Kidney glomerular epithelial cell (primary cell): ENCODE measurements at places on chromosomes 1 and 21.

DNA sequence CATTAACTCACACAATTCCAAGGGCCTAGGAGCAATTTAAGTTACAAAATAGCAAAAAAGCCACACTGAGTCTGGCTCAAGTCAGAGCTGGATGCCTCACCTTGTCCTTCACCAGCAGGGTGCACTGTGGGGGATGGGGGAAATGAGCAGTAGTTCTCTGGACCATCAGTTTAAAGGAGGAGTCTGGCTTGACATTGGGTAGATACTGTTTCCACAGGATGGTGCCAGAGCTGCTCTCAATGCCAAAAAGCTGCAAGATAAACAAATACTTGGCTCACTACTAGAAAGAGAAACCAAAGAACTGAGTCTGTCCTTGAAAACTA is 18.8 kb downstream of the EMC1 start:
- peak; percentile 22 for DNase-seq

- DNase-seq, result no peak
Measured at GRCh38 chr21:21003701-21004100, 5.5 kb downstream of the NCAM2 start.

GRCh38 chr1:204507317-204508105 is 8.7 kb upstream of the MDM4 start:
- no peak for DNase-seq

DNA sequence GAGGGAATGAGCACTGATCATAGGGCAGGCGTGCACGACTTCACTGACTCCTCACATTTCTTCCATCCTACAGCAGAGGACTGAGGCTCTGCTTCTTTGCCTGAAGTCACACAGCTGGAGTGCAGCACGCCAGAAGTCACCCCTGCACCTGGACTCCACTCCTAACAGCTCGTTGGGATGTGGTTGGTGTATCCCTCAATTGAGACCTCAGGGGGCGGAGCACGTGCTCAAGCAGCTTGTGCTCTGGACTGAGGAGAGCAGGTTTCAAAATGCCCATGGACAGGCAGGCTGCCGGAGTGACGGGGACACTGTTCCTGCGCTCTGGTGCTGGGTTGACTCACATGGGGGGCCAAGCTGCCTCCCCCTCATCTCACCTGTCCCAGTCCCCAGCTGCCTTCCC is 13.9 kb downstream of the CHIT1 start:
- DNase-seq, result no peak

GRCh38 chr1:44637702-44638411 is 36.4 kb downstream of the TMEM53 start:
- no peak for DNase-seq

DNA sequence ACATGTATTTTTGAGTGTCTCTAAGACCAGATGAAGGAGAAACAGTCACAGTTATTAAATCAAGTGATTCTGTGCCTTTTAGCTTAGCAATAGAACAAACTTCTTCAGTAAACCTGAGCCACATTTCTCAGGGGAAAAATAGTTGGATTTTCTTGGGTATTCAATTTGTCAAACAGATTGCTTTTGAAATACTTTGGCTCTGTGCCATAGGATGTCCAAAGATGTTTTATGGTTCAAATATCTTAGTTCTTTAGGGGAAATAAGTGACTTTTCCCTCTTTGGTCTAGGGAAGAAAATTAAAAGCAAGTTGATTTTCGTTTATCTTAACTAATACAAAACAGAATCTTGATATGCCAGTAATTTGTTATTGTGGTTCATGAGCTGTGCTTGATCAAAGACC is 125.9 kb downstream of the ATP5PO start:
- no peak for DNase-seq

GRCh38 chr1:45478121-45478814 is 12.7 kb downstream of the TESK2 start:
- no peak for DNase-seq

- DNase-seq, result no peak
Measured at GRCh38 chr1:105894006-105894405, 1162.5 kb upstream of the PRMT6 start.

DNA sequence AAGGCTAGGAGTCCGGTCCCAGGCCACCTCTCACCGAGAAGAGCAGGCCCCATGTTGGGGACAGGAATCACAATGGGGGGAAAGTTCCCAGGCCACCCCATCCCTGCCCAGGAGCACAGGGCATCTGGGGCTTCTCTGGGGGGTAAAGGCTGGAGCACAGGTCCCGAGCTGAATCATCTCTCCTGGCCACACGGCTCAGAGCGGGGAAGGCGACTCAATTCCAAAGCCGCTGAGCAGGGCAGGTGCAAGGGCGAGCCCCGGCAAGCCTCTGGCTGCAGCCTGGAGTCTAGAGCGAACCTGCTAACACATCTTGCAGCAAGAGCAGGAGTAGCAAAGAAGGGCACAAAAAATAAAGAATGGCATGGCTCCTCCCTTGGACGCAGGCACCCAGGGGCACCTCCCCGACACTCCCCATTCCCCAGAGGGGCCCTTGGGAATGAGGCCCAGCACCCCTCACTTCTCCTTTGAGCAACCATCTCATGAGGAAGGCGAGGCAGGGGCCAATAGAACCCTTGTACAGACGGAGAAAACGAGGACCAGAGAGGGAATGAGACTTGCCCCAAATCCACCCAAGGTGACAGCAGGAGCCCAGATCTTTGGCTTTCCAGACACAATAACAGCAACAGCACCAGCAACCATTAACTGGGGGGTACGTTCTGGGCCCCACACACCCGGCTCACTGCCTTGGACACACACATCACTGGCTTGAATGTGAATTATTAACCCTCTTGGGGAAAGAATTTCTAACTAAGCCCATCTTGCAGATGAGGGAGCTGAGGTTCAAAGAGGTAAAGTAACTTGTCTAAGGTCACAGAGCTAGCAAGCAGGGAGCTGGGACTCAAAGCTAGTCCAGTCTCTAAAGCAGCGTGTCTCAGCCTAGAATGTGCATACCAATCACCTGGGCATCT is 20.7 kb upstream of the ALDH4A1 start:
- no peak for DNase-seq

DNA sequence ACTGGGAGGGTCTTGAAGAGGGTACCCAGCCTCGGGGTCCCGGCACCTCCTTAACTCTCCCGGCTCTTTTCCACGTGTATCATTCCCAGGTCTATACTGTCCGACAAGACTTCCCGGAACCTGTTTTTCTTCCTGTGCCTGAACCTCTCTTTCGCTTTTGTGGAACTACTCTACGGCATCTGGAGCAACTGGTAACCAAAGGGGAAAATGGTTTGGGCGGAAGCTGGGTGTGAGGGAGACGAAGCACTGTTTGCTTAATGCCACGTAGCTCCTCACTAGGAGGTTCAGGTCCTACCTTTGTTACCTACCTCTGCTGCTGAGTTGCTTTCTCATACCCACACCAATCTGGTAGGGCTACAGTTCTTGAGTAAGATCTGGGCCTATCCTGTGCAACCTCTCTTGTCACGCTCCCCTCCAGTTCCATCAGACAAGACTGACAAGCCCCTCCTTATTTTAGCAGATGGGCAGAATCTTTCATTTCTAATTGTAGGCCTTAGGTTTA is 642 bp downstream of the SLC30A7 start:
- peak; percentile 38 for DNase-seq

GRCh38 chr21:27825035-27825434 is 858.1 kb upstream of the ADAMTS5 start:
- no peak for DNase-seq

DNA sequence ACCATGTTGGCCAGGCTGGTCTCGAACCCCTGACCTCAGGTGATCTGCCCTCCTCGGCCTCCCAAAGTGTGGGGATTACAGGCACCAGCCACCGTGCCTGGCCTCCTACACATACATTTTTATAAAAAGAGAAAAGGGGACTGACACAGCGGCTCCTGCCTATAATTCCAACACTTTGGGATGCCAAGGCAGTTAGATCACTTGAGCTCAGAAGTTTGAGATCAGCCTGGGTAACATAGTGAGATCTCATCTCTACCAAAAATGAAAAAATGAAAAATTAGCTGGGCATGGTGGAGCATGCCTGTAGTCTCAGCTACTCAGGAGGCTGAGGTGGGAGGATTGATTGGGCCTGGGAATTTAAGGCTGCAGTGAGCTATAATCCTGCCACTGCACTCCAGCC is 23.4 kb downstream of the ZNF281 start:
- no peak for DNase-seq

DNA sequence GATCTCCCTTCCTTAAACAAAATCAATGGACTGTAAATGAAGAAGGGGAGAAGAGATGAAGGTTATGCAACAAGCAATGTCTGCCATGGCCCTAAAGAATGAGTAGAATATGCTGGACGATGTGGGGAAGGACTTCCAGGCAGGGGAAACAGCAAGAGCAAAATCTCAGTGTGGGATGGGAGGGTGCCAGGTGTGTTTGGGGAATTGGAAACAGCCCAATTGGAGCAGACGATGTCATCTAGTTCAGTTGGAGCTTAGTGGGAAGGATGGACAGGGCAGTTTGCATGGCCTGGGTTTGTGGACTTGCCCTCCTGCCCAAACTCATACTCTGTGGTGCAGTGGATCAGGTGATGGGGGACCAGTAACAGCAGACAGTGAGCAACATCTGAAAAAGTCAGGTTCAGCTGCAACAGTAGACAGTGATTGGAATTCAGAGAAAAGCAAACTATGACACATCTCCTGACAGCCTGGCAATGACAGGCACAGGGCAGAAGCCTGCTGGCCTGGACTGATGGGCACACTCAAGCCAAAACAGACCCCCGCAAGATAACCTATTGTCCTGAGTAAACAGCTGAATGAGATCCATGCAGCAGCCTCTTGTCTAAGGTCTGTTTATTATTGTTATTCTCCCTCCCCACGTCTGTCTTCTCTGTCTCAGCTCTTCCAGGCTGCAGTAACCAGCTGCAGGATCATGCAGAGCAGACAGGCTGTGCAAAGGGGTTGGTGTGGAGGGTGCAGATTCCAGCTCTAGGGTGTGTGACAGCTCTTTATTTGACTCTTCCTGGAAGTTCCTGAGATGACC is 50.5 kb upstream of the PRELP start:
- DNase-seq, result no peak

- DNase-seq, result no peak
Measured at GRCh38 chr1:105137543-105138457, 1388.1 kb downstream of the AMY1C start.

- DNase-seq, result no peak
Measured at GRCh38 chr1:169018751-169019150, 87.7 kb upstream of the ATP1B1 start.

GRCh38 chr1:88877382-88877825 is 14.0 kb downstream of the GTF2B start:
- peak; percentile 31 for DNase-seq

- no peak for DNase-seq
Measured at GRCh38 chr1:82782599-82782998, 981.9 kb downstream of the ADGRL2 start.

DNA sequence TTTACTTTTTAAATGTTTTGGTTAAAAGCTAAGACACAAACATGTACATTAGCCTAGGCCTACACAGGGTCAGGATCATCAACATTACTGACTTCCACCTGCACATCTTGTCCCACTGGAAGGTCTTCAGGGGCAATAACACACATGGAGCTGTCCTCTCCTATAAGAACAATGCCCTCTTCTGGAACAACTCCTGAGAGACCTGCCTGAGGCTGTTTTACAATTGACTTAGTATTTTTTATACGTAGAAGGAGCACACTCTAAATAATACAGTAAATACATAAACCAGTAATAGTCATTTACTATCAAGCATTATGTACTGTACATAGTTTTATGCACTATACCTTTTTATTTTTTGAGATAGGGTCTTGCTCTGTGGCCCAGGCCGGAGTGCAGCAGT is 14.1 kb upstream of the MOB3C start:
- no peak for DNase-seq

DNA sequence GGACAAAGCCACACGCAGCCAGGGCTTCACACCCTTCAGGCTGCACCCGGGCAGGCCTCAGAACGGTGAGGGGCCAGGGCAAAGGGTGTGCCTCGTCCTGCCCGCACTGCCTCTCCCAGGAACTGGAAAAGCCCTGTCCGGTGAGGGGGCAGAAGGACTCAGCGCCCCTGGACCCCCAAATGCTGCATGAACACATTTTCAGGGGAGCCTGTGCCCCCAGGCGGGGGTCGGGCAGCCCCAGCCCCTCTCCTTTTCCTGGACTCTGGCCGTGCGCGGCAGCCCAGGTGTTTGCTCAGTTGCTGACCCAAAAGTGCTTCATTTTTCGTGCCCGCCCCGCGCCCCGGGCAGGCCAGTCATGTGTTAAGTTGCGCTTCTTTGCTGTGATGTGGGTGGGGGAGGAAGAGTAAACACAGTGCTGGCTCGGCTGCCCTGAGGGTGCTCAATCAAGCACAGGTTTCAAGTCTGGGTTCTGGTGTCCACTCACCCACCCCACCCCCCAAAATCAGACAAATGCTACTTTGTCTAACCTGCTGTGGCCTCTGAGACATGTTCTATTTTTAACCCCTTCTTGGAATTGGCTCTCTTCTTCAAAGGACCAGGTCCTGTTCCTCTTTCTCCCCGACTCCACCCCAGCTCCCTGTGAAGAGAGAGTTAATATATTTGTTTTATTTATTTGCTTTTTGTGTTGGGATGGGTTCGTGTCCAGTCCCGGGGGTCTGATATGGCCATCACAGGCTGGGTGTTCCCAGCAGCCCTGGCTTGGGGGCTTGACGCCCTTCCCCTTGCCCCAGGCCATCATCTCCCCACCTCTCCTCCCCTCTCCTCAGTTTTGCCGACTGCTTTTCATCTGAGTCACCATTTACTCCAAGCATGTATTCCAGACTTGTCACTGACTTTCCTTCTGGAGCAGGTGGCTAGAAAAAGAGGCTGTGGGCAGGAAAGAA is 8.1 kb downstream of the PSRC1 start:
- peak; percentile 90 for DNase-seq

DNA sequence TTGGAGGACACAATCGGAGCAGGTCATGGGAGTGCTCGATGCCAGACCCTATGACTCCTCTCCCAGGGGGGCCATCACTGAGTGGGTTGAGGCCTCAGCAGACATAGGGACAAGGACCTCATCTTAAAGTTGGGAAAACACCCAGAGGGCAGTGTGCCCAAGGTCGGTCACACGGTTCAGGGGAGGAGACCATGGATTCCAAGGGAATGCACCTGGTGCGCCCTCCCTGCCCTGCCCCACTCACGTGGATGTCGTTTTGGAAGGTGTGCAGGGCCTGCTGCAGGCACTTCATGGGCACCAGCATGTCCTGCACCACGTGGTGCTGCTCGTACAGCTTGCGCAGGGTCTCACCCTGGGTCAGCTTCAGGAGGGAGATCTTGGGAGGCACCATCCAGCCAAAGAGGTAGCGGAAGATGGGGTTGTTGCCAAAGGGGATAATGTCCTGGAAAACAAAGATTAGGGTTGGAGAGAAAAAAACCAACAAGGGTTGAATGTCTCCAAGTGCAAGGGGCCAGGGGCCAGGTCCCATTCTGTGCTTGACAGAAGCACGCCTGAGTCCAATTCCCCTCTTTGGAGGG is 33.1 kb downstream of the DHCR24 start:
- DNase-seq, result no peak

- no peak for DNase-seq
Measured at GRCh38 chr1:17594690-17595601, 55.4 kb downstream of the ARHGEF10L start.
